Chondrocyte (in vitro differentiated cells): ENCODE measurements at places on chromosomes 7 and 10.

DNA sequence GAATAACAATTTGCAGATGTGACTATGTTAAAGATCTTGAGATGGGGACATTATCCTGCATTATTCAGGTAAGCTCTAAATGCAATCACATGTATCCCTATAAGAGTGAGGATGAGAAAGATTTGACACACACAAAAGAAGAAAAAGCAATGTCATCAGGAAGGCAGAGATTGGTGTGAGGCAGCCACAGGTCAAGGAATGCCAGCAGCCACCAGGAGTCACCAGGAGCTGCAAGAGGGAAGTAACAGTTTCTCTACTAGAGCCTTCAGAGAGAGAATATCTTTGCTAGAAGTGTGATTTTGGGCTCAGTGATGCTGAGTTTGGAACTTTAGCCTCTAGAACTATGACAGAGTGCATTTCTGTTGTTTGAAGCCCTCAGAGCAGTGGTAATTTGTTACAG is 700.3 kb upstream of the SEMA3D start:
- DNase-seq = no peak

DNA sequence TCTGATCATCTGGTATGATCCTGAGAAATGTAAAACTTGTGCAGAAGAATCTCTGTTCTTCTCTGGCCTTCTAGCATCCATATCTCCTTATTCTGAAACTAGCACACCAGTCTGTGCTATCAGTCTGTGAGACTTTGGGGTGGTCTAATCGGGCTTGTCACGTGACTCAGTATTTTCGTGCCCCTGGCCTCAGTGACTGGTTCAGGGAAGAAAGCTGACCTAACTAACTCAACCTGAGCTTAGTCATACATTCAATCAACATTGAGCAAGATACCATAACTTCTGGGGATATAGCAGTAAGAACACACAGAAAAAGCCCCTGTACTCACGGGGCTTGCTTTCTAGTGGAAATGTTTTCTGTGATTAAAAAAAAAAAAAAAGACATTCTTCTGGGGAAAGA is 109.3 kb downstream of the DKK1 start:
- no peak for DNase-seq

DNA sequence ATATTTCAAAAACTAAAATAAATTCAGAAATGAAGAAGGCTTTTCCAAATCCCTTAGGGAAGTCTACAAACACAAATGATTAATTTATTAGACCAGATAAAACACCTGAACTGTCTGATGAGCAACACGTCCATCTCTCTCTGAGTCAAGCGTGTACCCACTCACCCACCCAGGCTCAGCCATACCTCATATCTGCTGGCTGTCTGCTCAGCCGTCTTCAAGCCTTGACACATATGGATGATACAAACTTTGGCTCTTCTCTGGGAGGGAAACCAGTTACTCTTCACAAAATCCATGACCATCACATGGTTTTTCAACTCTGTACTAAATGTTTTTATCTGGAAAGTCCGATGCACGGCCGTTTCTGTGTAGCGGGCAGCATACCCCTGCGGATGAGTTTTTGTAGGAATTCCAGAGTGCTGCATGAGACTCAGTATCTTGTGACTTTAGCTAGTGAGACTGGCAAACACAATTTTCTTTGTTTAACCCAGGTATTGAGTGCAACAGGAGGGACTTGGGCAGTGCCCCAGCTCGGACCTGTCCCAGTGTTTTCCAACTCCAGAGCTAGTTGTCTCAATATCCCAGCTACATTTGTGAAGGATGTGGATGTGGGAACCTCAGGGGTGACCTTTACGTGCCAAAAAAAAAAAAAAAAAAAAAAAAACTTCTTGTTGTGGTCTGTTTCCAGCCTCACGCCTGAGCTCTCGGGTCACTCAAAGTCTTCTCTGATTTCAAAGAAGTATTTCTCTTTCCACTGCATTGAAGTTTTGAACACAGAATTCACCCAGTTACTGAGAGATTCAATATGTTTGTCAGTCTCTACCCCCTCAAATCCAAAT is at the start of gene C10orf90:
Gene C10orf90 (minus strand): TSS at position 638 of the 839 bp plus-strand sequence. CDS start 213 bp downstream, at position 425.
- no peak for DNase-seq

- DNase-seq = no peak
Observed at GRCh38 chr10:60420991-60421894, 31.6 kb upstream of the ANK3 start.

DNA sequence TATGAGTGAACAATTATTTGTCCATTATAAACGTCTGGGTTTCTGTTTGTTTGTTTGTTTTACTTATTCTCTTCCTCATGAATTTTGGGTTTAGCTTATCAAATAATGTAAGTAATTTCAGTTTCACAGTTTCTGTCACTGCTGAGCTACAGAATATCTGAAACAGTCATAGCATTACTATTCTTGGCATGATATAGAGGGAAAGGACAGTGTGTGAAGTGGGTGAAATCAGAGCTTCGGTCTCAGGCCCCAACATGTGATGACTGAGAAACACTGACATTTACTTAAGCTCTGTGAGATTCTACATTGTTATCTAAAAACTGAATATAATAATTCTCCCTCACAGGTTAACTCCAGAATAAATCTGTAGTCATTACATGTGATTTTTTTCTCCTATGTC is 8.8 kb upstream of the OR6V1 start:
- DNase-seq = no peak

- DNase-seq = no peak
Observed at GRCh38 chr7:20831956-20832355, 45.3 kb upstream of the SP8 start.

- no peak for DNase-seq
Observed at GRCh38 chr10:58662314-58662713, 149.6 kb downstream of the BICC1 start.

DNA sequence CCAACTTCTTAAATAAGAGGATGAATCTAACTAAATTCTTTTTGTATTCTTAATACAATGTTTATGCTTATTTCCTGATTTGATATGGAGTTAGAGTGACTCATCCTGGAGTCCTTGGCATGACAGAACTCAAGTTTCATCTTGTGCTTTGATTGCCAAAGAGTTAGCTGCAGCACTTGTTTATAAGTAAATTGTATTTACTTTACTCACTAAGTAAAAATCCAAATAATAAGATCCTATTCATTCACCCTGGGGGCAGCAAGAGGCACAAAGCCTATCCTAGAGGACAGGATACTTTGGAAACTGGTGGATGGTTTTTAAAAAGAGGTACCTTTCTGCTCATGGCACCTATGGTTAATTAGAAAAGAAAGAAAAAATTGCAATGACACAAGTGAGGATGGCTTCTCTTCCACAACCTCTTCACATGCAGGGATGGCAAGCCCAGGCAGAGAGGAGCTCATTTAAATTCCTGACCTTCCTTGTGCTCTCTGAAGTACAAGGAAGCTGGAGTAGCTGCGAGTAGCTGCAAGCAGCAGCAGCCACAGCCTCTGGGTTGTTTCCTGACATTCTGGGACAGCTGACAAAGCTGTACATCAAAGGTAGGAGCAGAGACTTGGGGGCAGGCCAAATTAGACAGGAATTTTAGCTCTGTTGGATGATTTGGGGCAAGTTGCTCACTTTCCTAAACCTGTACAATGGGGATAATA is 28.5 kb upstream of the CROT start:
- no peak for DNase-seq

- no peak for DNase-seq
Observed at GRCh38 chr7:131371411-131371810, 43.7 kb downstream of the MKLN1 start.

GRCh38 chr10:102473445-102474331 is 22.3 kb upstream of the C10orf95 start:
- no peak for DNase-seq

DNA sequence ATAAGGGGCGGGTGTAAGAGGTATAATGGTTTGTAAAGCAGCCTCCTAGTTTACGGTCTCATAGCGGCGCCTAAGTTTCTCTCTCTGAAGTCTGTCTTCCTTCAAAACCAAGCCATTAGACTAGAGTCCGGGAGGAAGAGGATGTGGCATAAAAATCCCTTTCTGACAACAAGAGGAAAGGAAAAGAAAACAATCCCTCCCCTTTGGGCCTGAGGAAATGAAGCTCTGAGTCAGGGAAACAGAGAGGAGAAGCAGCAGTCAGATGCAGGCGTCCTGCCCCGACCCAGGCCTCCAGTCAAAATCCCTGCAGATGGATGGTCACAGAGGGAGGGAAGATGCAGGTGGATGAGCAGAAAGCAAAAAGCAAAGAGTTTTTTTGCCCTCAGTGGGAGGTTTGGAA is 23.7 kb downstream of the PARP12 start:
- no peak for DNase-seq

GRCh38 chr10:20515654-20516053 is 381.5 kb downstream of the NEBL start:
- no peak for DNase-seq

DNA sequence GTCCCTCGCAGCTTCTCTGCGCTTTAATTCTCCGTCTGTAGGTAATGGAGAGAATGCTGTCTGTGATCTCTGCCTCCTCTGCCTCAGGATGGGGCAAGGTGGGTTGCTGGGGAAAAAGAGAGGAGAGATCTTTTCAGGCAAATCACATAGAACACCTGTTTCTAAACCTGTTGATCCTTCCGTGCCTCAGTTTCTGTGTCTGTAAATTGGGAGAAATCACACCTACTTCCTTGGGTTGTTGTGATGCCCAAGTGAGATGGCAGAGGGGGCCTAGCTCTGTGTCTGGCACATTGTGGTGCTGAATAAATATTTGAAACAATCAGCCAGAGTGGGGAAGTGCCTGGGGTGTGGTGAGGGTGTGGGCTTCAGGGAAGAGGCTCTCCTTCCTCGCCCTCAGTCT is 28.8 kb downstream of the KAZALD1 start:
- no peak for DNase-seq

GRCh38 chr10:91590142-91590903 is 42.5 kb downstream of the PPP1R3C start:
- no peak for DNase-seq

- DNase-seq = no peak
Observed at GRCh38 chr7:156002362-156003066, 190.3 kb upstream of the SHH start.

- no peak for DNase-seq
Observed at GRCh38 chr10:101716891-101717659, 22.1 kb upstream of the FBXW4 start.

- no peak for DNase-seq
Observed at GRCh38 chr7:27703181-27703580, 36.8 kb upstream of the TAX1BP1 start.

GRCh38 chr10:96643920-96644319 is 57.1 kb upstream of the TM9SF3 start:
- DNase-seq = no peak

GRCh38 chr7:131562941-131563340 is 6.5 kb upstream of the PODXL start:
- no peak for DNase-seq

GRCh38 chr7:67671006-67671548 is 674.4 kb downstream of the TYW1 start:
- no peak for DNase-seq

GRCh38 chr10:8044331-8044907 is 10.1 kb upstream of the GATA3 start:
- no peak for DNase-seq

DNA sequence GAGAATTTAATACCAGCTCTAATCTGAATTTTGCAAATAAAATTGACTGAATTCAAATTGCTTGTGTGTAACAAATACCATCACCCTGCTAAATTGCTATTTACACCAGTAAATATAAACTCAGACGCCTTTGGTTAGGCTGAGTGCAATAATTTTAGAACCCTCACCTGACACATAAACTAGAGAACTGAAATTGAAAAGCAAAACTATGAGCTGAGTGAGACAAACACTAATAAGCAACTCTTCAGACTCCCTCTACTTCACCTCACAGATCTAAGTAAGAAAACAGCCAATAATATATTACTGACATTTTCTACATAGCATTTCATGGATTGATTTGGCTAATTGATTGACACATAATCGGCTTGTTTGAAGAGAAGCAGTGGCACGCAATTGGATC is 621.2 kb downstream of the REEP3 start:
- DNase-seq = no peak

GRCh38 chr10:126950401-126951105 is 45.3 kb downstream of the DOCK1 start:
- DNase-seq = no peak

DNA sequence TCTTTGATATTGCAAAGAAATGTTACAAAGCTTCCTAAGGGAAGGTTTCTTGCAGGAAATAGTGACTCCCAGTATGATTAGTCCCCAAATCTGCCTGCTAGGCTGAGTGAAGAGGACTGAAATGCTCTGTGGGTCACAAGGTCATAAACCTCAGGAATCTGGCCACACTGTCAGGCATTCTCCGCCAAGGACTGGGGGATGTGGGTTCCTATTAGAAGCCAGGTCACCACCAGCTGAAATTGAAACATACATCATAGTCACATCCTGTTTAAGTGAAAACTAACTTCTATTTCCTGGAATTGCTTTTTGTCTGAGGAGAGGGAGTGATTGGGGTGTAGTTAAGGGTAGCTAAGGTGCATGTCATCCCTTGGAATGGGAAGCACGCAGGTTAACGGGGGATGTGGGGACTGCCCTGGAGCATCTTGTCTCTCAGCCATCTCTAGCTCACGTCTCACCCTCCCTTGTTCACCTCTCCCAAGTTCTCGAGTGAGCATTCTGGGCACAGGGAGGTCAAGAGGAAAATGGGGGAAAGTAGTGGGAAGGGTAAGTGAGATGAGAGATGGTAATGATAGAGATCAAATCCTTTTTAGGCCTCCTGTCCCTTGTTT is 12.0 kb upstream of the GSAP start:
- no peak for DNase-seq

DNA sequence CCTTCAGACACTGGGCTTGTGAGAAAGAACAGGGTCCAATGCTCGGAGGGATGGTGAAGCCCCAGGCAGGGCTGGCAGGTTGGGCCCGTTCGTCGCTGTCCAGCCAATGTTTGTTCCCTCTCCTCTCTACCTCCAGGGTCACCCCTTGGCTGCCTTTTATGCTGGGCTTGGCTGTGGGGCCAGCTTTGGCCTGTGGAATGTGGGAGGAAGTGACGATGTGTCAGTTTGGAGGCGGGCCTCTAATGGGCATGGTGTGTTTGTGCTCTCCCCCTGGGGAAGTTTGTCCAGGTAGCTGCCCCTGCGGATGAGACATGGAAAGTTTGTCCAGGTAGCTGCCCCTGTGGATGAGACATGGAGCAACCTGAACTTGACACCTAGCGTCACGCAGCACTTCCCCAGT is 236.7 kb downstream of the GLRX3 start:
- no peak for DNase-seq

GRCh38 chr10:118128675-118129074 is 81.9 kb upstream of the RAB11FIP2 start:
- no peak for DNase-seq
